GM23338 (cell line): ENCODE measurements at places on chromosomes 6 and 20.

GRCh38 chr6:32668226-32668747 is 1.8 kb upstream of the HLA-DQB1 start:
- peak; percentile 74 for DNase-seq

GRCh38 chr6:116251568-116252384 is 2.1 kb downstream of the TSPYL4 start:
- peak; percentile 76 for DNase-seq

GRCh38 chr6:4732691-4733315 is 43.4 kb upstream of the CDYL start:
- peak; percentile 55 for DNase-seq

DNA sequence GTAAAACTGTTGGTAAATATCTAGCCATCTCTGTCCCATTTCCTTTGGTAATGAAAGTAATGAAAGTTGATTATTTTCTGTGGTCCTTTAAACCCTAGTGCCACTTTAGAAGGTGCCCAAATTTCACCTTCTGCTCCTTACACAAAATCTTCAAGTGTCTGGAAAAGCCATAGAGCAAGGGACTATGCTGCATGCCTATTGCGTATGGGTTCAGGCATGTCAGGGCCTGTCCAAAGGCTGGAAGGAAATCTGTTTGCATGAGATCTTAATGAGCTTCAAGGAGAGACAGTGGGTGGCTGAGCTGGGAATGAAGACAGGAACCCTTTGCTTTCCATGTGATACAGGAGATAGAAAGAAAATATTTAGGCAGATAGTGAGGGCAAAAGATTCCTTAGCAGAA is 66.6 kb upstream of the CCN6 start:
- DNase-seq: no peak

- no peak for DNase-seq
Observed at GRCh38 chr6:31081872-31082271, 30.5 kb downstream of the C6orf15 start.

GRCh38 chr6:138004430-138005287 is 102.6 kb downstream of the PERP start:
- peak; percentile 50 for DNase-seq

DNA sequence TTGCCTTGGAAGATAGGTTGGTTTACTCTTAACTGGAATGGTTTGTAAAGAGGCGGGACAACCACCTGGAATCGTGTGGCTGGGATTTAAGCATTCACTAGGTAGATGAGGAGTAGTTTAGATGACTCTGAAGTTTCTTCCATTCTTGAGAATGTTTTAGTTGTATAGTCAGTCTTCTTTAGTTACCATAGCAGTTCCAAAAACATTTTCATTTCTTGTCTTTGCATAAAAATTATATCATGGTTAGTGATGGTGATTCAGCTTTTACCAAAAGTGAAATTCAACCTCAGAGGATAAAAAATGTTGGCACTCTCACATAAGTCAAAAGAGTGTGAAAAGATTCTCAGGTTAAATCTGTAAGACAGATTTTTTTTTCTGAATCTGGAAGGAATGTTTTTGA is 70.3 kb downstream of the SMAP1 start:
- DNase-seq: no peak

DNA sequence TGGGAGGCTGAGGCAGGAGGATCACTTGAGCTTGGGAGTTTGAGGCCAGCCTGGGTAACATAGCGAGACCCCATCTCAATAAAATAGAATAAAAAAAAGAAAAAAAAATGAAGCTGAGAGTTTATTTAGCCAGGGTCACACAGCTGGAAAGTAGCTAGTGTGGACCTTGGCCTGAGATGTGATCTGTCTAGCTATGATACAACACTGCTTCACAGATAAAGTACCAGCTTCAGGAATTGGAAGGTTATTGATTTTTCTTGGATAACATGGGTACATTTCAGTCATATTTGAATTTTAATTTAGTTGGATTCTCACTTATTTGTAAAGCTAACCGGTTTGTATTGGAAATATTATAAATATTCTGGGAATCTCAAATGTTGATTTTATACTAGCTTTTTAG is 5.1 kb downstream of the FARS2 start:
- DNase-seq: no peak

GRCh38 chr6:11473008-11473740 is 64.4 kb upstream of the TMEM170B start:
- no peak for DNase-seq

DNA sequence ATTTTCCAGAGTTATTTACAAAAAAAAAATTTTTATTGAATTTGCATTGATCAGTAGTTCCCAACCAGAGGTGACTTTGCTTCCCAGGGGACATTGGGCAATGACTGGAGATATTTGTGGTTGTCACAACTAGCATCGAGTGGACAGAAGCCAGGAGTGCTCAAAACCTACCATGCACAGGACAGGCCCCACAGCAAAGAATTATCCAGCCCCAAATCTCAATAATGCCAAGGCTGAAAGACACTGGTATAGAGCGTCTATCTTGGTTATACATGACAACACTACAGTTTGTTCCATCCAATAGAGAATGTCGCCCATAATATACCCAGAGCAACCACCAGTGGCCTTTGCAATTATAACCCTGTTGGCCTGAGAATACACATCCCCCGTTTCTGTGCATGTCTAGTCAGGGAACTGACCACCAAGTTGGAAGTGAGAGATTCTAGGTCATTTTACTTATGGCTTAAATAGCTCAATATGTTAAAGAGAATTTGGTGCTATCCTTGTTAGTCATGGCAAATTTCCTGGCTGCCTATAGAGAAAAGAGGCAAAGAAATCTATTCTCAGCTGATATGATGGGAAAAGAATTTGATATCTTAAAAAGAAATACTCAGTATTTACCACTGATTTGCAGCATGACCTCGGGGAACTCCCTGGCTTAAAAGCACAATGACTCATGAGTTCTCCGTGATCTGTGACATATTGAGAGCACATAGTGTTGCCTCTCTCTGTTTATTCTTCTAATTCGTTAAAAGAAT is 76.0 kb upstream of the ADTRP start:
- no peak for DNase-seq

DNA sequence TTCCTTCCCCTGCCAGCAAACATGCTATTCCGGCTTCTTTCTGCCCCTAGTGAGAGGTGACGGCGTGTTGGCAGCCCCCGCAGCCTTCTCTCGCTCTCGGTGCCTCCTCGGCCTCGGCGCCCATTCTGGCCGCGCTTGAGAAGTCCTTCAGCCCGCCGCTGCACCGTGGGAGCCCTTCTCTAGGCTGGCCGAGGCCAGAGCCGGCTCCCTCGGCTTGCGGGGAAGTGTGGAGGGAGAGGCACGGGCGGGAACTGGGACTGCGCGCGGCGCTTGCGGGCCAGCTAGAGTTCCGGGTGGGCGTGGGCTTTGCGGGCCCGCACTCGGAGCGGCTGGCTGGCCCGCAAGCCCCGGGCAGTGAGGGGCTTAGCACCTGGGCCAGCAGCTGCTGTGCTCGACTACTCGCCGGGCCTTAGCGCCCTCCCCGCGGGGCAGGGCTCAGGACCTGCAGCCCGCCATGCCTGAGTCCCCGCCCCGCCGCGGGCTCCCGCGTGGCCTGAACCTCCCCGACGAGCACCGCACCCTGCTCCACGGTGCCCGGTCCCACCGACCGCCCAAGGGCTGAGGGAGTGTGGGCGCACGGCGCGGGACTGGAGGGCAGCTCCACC is 20.0 kb upstream of the PXDC1 start:
- peak; percentile 53 for DNase-seq

- DNase-seq: peak; percentile 75
Observed at GRCh38 chr6:52077180-52077884, 10.1 kb downstream of the PKHD1 start.

DNA sequence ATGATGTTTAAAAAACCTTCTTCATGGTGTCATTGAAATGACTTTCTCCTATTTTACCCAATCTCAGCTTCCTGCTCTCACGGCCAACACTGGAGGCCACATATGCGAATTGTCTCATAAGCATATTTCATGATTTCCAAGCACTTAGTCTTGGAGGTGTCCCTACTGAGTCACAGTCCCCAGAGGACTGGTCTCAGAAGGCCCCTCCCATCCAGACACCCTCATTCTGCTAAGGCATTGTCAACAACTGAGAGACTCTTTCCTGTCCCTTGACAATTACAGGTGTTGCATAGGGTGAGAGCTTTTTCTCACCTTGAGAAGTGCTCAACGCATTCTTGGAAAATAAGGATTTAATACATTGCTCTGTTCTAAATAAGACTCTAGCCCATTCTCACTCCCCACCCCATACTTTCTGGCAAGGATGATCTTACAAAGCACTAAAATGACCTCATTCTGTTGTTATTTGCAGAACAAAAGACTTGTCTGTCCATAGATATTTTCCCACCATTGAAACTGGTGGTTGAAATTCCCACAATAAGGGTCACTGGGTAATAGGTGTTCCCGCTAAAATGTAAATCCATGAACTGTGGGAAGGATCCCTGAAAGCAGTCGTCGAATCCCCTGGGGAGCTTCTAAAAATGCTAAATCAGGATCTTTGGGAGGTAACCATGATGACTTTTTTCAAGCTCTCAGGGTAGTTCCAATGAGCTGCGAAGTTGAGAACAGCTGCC is 32.3 kb upstream of the SLC22A23 start:
- DNase-seq: peak; percentile 50

GRCh38 chr20:36573103-36573797 is at the start of gene TGIF2:
TSS of gene TGIF2 (plus strand) at chr20:36573597. CDS start at chr20:36578775, 5,178 bp downstream.
- DNase-seq: peak; percentile 97
